ENCODE measurements at places on chromosomes 7 and 10.
A peak's percentile ranks its signal among the peaks of the same experiment; 100 is the strongest.

- no peak for DNase-seq
Measured at GRCh38 chr10:20891338-20891714, 5.8 kb downstream of the NEBL start.

DNA sequence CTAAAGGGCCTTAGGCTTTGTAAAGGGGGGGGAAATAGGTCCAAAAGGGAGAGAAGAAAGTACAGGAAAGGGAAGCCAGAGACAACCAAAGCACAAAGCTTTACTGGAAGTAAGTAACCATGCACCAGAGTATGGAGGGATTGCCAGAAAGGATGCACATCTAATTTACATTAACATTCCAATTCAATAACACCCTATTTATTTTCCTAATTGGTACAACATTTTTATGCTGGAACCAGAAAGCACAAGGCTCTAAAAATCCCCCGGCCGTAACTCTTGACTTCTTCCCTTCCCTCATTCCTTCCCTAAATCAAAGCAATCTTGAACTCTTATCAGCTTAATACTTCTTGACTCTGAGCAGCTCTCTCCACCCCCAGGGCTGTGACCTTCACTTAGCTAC lies 400.0 kb upstream of the CELF2 start:
- no peak for DNase-seq

DNA sequence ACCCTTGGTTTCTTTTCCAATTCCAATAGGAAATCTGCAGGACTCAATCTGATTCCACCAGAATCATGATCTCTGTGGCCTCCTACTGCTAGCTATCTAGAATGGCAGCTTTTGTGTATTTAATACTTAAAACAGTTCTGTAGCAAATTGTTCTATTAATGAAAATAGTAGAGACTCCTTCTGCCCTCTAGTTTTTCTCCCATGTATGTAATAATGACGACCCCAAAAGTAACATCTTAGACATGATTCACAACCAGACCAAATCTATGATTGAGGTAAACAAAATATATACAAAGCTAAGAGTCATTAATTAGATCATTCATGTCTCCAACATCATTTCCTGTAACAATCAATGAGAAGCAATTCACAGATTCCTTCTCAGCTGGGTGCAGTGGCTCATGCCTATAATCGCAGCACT lies 259.1 kb upstream of the MKLN1 start:
- DNase-seq, result no peak

DNA sequence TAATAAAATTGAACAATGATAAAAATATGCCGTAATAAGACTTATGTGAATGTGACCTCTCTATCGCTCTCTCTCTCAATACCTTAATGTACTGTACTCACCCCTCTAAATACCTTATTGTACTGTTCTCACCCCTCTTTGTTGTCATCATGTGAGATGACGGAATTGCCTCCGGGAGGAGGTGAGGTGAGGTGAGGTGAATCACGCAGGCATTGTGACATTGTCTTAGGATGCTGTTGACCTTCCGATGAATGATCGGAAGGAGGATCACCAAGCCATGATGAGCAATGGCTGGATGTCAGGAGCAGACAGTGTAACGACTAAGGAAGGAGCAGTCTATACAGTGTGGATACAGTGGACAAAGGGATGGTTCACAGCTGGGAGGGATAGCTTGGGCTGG lies 87.4 kb upstream of the FAM20C start:
- DNase-seq, result no peak

- DNase-seq, result peak; percentile 75
Measured at GRCh38 chr10:4704034-4704545, 121.9 kb upstream of the AKR1E2 start.
